ENCODE measurements at places on chromosomes 7 and 10.
A peak's percentile ranks its signal among the peaks of the same experiment; 100 is the strongest.

DNA sequence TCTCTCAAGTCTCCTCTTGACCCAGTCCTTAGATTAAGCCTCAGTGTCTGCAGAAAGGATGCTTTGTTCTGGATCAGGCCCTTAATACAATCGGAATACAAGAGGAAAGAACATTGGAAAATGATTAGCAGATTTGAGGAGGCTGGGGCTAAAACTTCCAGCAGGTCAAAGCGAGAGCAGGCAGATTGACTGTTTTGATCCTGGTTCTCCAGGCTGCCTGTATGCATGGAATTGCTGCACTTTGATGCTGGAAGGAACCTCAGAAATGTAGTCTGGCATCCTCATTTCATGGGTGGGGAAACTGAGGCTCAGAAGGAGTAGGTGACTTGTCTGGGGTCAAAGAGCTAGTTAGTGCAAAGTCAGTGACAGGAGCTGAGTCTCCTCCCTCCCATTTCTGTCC is 202.8 kb downstream of the EMX2 start:
- DNase-seq, result no peak

GRCh38 chr10:17851611-17852010 is 42.5 kb downstream of the MRC1 start:
- DNase-seq, result no peak

DNA sequence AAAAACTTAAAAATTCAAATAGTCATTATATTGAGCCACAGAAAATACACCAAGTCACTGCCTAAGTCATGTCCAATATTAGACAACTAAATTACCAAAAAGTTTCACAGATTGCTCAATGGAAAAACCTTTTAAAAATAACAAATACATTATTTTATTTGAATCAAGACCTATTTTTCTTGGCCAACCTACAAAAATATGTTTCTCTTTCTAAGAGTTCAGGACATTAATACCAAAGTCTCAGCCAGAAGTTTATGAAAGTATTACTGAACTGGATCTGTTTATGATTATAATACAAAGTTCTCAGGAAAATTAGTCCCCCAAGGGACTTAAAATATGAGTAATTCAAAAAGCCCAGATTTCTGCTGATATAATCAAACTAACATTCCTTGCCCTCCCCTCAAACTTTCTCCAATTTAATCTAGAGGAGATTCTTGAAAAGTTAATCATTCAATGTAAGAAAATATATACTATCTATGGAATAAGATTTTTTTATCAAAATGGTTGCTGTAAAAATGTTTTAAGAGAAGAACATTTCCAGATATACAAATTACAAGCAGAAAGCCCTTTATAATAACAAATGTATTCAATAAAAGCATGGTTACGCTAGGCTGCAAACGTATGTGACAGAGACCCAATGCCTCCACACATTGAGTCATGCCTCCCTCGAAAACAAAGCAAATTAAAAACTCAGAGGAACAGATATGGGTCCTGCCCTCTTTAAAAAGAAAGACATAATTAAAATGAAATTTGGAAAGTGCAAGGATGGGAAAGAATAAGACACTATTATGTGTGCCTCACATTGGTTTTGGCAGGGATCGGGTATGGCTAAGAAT is 381.6 kb downstream of the PARD3 start:
- peak; percentile 51 for DNase-seq

GRCh38 chr7:44887293-44887692 is 2.0 kb upstream of the PURB start:
- DNase-seq, result no peak

GRCh38 chr7:42445691-42446090 is 208.7 kb upstream of the GLI3 start:
- no peak for DNase-seq

DNA sequence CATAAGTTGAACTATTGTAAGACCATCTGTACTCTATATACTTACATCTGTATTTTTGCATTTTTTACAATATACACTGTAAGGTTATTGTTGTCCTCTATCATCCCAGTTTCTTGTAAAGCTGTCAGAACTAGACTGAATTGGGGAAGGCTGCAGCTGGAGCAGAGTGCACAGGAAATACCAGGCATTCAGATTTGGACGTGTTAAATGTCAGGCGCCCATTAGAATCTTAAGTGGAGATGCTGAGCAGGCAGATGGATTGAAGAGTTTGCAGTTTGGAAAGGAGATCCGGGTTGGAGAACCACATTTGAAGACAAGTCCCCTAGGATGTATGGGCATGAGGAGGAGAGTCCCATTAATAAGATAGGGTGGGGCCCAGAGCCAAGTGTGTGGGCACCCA is 40.4 kb downstream of the MTURN start:
- DNase-seq, result no peak

GRCh38 chr7:13953368-13953767 is 36.1 kb downstream of the ETV1 start:
- DNase-seq, result no peak

DNA sequence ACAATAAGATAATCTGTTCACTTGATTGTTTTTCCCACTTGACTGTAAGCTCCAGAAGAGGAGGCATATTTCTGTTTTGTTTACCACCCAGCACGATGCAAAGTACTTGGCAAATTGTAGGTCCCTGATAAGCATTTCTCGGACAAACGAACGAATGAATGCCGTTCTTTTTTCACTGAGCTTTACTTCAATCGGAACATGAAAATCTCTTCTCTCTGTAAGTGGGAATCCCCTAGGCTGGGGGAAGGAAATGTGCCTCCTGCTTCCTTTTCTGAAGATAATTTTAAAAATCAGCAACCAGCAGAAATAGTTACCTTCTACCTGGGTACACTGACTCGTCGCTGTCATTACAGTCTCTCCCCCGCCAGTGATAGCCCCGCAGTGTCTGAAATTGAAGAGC is 102.9 kb downstream of the AOAH start:
- DNase-seq, result no peak
